Ovary (tissue), 10 donors: ENCODE measurements at places on chromosomes 3 and 15.

GRCh38 chr15:58457466-58457965 lies 25.7 kb downstream of the LIPC start:
- no peak for DNase-seq

- no peak for DNase-seq
These were observed 200.8 kb upstream of the C2CD4B start for GRCh38 chr15:62365795-62366442.

GRCh38 chr15:34239151-34239808 lies 14.5 kb downstream of the EMC4 start:
- no peak for DNase-seq

- DNase-seq, result no peak
These were observed 90.0 kb upstream of the ICE2 start for GRCh38 chr15:60568914-60569391.

DNA sequence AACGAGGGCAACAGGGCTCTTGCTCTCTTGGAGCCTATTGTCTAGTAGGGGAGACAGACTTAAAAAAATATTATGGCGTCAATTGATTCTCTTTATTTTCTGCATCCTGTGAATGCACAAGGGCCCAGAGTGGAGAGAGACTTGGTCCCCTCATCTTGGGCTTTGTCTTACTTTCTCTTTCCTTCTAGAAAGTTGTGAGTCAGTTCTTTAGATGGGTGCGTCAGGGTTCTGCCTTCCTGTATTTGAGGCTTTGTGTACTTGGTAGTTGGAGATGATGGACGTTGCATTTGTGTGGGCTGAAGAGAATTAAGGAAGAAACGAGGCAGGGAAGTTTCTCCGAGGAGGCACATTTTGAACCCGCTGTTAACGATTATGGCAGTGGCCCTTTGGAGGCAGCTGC lies 52.9 kb downstream of the CACNA1D start:
- DNase-seq, result no peak

- DNase-seq, result no peak
These were observed 9.0 kb downstream of the IGDCC4 start for GRCh38 chr15:65413760-65414144.

GRCh38 chr3:126157083-126157768 lies 23.2 kb downstream of the ALDH1L1 start:
- DNase-seq, result no peak

GRCh38 chr15:38470816-38471215 lies 16.9 kb downstream of the FAM98B start:
- no peak for DNase-seq

- DNase-seq, result no peak
These were observed 27.3 kb downstream of the MYO1E start for GRCh38 chr15:59345326-59345725.

DNA sequence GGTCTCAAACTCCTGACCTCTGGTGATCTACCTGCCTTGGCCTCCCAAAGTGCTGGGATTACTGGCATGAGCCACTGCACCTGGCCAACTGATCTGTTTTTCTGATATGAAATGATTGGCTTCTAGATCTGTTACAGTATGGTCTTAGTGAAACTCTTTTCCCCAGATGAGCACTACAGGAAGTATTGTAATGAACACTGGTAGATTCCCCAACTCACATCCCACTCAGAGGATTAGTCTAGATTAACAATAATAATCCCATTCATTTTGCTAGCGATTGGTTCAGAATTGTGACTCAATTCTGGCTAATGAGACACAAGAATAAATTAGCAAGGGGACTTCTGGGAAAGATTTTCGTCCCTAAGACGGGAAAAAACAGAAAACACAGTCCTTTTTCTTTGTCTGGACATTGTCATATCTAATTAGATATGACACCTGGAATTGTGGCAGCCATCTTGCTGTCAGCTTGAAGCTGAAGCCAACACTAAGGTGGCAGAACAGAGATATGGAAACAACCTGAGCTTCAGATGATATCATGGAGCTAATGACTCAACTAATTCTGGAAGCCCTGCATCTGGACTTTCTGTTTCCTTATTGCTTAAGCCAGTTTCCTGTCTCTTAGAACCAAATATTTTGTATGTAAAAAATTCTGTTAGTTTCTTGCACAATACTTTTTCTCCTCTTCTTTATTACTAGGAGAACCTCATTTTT lies 17.4 kb upstream of the NPTN start:
- DNase-seq, result no peak
